ENCODE measurements at places on chromosomes 1 and 21.
A peak's percentile ranks its signal among the peaks of the same experiment; 100 is the strongest.

DNA sequence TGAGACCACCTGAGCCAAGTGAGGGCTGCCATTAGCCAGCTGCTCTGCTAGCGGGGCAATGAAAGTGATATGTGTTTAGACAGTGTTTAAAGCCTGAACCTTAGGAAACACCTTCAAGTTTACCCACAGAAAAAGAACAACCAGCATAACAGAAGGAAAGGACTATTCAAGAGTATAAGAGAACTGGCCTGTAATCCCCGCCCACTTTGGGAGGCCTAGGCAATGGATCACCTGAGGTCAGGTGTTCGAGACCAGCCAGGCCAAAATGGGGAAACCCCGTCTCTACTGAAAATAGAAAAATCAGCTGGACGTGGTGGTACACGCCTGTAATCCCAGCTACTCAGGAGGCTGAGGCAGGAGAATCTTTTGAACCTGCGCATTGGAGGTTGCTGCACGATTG, 149.4 kb downstream of the PCP4 start:
- DNase-seq = no peak

DNA sequence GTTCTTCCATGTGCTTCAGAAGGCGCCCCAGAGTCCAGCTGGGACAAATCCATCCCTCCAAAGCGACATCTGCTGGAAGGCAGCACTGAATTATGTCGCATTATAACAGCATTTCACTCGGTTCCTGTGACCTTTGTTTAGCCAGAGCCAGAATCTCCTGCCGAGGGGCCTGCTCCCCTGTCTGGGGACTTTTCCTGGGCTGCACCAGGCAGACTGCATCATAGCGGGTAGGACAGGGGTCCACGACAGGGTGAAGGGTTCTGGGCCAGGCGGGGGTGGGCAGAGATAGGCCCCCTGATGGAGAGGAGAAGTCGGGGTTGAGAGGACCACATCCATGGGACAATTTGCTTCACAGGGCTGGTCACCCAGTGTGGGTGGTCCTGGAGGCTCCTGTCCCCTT, 276.9 kb downstream of the MATN1 start:
- no peak for DNase-seq

DNA sequence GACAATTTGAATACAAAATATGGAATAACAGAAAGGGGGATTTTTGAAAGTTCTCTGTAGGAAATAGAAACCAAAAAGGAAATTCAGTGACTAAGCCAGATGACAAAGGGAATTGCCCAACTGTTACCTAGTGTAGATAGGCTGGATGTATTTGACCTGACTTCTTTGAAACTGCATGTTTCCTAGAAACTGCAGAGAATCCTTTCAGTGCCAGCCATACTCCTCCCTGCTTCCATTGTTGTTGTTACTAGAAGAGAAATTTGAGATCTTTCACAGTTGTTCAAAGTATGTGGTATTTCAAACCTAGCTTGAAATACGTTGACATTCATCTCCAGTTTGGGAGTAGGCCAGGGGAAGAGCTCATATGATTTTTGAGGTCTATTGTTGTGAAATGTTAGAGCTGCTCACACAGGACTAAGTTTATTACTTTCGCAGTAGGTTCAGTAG, 1.8 kb upstream of the GBP5 start:
- no peak for DNase-seq

GRCh38 chr1:40844079-40844478, 18.1 kb downstream of the CITED4 start:
- no peak for DNase-seq

DNA sequence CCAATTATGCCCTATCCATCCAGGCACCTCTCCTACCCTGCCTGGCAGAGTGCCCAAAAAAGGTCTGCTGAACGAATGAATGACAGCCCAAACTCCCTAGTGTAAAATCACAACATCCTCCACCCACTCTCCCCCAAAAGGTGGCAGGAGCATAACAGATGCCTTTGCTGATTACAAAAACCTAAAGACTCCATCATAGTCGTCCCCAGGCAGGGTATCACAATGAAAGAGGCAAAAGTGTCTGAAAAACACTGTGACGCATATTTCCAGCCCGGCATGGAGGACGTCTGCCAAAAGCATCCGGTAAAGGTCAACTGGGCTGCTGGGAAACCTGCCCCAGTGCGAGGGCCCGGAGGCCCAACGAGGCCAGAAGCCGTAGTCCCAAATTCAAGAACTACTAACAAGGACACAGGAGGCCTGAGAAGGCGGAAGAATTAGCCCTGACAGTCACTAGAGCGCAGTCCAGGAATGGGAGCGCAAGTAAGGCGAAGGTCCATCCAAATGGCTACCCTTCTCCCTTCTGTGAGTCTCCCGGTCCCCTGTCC, 576 bp downstream of the SMIM12 start:
- DNase-seq = no peak

GRCh38 chr1:232271991-232272589, 357.8 kb downstream of the SIPA1L2 start:
- no peak for DNase-seq

- no peak for DNase-seq
Measured at GRCh38 chr1:198696211-198696610, 57.4 kb downstream of the PTPRC start.

DNA sequence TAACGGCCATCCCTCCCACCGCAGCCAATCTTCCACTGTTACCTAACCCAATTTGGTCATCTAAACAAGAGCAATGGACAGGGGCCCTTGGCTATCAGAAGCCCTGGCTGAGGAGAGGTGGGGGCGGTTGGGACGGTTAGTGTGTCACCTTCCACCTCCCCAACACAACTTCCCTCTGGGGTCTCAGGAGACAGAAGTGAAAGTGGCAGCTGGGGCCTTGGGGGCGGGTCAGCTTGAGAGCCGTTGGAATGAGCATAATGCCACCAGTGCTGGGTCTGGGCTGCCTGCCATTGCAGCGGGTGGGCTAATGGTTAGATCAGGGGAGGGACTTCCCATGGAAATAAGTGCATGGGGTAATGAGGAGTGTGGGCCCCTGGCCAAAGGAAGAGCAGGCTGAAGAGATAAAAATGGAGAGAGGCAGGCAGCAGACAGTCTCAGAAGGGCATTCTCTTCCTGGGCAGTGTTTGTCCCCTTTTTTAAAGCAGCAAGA, 7.9 kb downstream of the MEF2D start:
- DNase-seq = no peak

DNA sequence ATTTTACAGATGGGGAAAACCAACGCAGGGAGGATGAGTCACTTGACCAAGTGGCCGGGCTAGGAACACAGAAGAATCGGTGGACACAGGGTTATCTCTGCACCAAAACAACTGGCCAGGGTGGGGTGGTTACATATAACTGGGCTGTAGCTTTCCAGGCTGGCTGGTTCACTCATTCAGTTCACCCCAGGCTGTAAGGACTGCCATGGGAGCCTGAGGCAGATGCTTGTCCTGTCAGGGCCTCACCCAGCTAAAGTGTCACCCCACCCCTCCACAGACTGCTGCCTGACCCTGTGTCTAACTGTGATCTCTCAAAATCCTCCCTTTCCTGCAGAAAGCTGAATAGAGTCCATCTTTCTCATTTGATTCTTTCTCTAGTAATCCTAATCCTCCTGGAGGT, 387.3 kb downstream of the RYR2 start:
- DNase-seq = no peak

DNA sequence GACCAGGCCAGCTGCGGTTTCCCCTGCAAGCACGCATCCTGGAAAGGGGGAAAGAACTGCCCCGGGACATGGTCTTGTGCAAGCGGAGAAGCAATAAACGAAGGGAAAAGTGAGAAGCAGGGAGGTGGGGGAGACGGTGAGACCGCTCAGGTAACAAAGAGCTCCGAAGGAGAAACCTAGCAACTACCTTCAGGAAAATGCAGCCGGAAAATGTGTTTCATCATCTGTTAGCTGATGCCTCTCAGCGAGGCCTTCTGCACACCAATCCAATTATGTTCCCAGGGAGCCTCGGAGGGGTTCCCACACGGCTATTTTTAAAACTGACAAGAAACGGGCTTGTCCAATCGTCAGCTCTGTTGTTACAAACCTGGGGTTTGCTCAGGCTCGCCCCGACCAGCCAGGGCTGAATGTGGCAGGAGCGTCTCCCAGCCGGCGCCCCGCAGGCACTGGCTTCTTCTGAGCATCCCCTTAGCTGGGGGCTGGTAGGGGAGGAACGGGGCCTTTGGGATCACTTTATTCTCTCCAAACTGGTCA, 3.4 kb downstream of the RIPK4 start:
- no peak for DNase-seq

DNA sequence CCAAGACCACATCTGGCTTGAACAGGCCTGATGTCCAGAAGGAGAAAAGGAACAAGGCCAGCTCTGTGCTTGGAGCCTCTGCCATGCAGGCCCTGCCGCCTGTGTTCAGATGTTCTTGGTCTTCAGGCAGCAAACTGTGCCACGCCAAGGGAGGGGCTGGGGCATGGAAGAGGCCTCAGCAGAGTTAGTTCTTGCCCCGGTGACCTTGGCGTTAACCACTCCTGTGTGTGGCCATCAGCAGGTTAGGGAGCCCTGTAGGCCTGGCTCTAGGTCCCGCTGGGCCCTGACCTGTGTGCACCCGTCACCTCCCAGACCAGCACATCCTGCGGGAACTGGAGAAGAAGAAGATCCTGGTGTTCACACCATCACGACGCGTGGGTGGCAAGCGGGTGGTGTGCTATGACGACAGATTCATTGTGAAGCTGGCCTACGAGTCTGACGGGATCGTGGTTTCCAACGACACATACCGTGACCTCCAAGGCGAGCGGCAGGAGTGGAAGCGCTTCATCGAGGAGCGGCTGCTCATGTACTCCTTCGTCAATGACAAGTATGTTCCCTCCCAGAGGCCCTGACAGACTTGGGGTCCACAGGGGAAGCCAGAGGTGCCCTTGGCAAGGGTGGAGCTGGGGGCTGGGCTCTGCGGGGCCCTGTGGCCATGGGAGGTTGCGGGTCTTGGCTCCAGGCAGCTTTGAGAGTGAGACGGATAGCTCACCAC, 7.1 kb downstream of the ZC3H12A start:
- DNase-seq = no peak

- DNase-seq = no peak
Measured at GRCh38 chr1:116990612-116991151, 10.9 kb upstream of the CD101 start.

GRCh38 chr1:92705446-92705845, 79.5 kb downstream of the EVI5 start:
- no peak for DNase-seq

GRCh38 chr21:35559829-35560225, 500.5 kb downstream of the SETD4 start:
- DNase-seq = no peak

DNA sequence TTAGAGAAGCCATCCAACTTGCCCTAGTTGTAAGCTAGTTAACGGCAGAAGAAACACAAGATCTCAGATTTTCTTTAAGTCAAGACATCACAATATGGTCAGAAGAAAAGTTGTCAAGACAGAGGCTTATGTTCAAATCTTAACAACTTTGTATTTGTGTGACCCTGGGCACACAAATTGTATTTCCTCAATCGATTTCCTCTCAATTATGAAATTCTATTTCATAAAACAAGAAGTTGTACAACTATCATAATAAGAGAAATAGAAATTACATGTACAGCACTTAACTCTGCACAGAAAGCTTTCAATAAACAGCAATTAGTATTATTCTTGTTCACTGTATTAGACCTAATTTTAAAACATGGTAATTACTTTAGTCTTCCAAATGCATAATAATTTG, 62.9 kb upstream of the SDC3 start:
- DNase-seq = no peak

GRCh38 chr1:87840767-87841166, 512.1 kb downstream of the LMO4 start:
- no peak for DNase-seq

- no peak for DNase-seq
Measured at GRCh38 chr1:201317551-201317950, 34.2 kb downstream of the PKP1 start.

GRCh38 chr1:54107131-54107530, 45.7 kb downstream of the CDCP2 start:
- no peak for DNase-seq

DNA sequence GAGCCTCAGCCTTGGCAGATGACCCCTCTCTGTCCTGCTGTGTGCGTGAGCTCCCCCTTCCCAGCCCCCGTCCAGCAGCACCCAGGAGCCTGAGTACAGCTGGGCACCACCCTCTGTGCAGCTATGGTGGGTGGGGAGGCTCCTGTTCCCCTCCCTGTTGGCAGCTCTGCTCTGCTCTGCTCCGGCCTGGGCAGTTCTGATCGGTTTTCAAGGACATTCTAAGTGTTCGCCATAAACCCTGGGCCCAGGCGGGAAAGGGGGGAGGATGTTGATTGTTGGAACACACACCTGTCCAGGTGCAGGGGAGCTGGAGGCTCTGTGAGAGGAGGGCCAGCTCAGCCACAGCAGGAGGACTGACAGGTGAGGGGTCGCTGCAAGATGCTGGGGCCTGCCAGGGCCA, at the start of gene CLCNKB:
Gene CLCNKB, plus strand, starts transcription at position 262 of the 400 bp plus-strand sequence. CDS start 711 bp downstream, outside the sequence.
- no peak for DNase-seq

GRCh38 chr1:1538334-1538733, 2.1 kb downstream of the TMEM240 start:
- DNase-seq = no peak

DNA sequence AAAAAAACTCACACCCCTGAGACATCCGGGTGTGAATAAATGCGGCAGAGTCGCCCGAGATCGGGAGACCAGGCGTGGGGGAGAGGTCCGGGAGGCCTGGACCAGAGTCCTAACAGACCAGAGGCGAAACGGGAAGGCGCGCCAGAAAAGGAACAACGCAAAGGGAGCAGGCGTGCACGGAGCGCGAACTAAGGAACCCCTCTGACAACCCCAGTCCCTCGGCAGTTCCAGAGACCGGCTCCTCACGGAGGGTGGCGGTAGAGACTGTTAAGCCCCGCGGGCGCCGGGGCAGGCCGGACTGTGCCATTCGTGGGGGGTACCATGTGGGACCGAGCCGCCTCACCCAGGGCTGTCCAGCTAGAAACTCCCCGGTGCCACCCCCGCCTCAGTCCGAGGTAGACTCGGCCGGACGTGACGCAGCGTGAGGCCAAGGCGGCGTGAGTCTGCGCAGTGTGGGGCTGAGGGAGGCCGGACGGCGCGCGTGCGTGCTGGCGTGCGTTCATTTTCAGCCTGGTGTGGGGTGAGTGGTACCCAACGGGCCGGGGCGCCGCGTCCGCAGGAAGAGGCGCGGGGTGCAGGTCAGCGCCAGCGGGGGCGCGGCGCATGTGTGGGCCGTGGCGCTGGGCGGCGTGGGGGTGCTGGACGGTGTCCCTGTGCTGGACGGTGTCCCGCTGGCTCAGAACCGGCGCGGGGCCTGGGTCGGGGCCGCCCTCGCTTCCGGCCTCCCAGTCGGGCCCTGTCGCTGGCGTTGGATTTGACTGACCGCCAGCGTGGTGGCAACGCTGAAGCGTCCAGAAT, at the start of gene PARK7:
Gene PARK7, plus strand, starts transcription at position 496 of the 798 bp plus-strand sequence. CDS start 1,075 bp downstream, outside the sequence.
- DNase-seq = peak; percentile 99

GRCh38 chr1:51946300-51946699, 44.2 kb downstream of the RAB3B start:
- no peak for DNase-seq

DNA sequence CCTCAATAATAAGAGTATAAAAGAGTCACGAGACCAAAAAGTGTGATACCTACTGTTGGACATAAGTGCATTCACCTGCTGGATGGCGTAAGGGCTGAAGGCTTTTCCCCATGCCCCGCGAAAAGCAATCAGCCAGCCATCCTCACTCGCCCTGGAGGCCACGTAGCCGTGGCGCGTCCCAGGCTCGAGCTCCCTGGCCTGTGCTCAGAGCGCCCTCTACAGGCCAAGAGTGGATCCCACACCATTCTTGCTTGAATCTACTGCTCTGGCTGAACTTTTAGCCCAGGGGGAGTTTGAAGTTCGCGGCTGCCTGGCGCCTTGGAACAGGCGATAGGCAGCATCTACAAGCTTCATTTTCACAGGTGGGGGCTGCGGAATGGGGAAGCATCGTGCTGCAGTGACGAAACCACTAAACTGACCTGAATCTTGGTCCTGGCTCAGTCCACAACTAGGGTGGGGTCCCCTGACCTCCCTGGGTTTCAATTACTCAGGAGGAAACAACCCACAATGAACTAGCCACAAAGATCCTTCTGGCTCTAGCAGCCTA, 70.3 kb upstream of the SERBP1 start:
- DNase-seq = peak; percentile 63
